Stimulated activated CD4-positive, alpha-beta T cell treated with anti-CD3 and anti-CD28 coated beads, Interleukin-4, amount 100 ng/mL, for 4 hours (primary cell): ENCODE measurements at places on chromosomes 6 and 20.

DNA sequence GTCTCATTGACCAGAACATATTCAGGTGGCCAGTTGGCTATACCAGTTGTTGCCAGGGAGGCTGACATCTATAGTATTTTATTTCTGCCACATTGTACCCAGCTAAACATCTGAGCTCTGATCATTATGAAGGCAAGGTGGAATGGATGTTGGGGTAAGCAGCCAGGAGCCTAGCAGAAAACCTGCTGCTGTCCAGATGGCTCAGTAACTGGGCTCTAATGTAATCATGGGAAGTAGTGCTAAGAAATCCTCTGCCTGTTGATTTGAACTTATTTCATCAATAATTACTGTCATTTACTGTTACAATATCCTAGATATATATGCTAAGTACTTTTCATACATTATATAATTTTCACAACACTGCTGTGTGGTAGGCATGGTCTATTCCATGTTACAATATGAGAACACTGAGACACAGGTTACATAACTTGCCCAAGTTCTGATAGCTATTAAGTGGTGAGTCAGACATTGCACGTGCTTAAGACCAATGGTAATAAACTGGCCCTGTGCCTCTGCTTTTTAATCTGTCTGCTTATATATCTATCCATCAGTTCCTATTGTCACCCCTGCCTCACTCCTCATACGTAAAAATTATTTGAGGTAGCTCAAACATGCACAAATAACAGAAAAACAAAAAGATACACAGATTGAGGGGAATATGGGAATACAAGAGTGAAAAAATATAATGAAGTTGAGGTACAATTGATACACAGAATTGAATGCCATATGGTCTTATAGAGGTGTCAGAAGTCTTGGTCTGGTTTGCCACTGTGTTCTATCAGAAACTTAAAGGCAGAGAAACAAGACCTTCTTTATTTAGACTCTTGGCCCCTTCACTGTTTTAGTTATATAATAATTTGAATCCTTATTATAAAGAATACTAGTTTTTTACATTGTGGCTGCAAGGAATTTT, 25.2 kb downstream of the TBPL1 start:
- no peak for DNase-seq

- DNase-seq, result no peak
Observed at GRCh38 chr6:23441808-23442461, 684.1 kb upstream of the NRSN1 start.

- DNase-seq, result no peak
Observed at GRCh38 chr20:20411402-20411801, 43.5 kb downstream of the INSM1 start.

DNA sequence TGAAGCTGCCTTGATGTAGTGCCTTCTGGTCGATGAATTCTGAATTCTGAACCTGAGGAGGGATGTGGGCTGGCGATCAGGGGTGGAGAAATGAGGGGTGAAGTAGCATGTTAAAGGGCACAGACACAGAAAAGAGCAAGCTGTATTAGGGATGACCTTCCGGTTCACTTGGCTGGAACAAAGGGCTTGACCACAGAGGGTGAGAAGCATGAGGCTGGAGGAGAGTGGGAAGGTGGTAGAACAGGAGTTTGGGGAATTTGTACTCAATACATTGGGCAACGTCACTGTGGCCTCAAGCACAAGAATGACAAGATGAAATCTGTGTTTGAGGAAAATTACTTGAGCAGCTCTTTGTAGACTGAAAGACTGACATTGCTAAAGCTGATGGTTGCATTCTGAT, 155.8 kb downstream of the SOBP start:
- DNase-seq, result no peak

DNA sequence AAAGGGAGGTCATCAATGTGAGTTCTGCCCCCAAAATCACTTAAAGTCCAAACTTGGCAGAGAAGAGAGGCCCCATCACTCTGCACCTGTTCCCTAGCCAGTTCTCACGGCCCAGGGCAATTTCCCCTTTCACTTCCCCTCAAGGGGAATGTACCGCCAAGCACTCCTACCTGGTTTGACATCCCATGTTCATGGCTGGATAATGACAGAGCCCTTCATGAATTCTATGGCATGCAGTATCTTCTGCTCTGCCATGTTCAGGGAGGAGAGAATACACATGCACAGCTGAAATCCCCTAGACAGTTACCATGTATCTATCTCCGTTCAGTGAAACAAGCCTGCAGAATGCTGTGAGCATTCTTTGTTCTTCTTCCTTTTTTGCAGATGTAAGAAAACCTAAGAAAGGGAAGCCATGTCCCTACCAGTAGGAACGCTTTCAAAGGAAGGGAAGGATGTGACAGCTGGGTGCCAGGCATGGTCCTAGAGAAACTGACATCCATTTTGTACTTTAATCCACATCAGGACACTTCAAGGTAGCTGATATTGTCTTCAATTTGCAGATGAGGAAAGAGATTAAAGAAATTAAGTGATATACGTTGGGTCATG, 79.8 kb upstream of the ARID1B start:
- DNase-seq, result no peak

GRCh38 chr6:148864941-148865340, 118.1 kb downstream of the UST start:
- DNase-seq, result no peak

- peak; percentile 2 for DNase-seq
Observed at GRCh38 chr6:28081486-28081751, 1.1 kb downstream of the ZNF165 start.

DNA sequence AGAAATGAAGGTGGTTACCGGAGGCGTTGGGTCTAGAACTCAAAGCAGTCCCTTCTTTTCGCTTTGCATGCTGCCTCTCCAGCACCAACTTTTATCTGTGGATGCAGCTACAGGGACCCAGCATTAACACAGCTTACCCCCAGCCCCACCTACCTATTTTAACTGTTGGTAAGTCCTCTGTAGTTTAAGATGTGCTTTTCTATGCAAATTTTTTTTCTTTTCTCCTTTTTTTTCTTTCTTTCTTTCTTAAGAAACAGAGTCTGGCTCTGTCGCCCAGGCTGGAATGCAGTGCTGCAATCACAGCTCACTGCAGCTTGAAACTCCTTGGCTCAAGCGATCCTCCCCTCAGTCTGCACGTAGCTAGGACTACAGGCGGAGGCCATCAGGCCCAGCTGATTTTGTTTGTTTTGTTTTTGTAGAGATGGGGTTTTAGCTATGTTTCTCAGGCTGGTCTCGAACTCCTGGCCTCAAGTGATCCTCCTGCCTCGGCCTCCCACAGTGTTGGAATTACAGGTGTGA, 6.5 kb upstream of the USP45 start:
- no peak for DNase-seq

DNA sequence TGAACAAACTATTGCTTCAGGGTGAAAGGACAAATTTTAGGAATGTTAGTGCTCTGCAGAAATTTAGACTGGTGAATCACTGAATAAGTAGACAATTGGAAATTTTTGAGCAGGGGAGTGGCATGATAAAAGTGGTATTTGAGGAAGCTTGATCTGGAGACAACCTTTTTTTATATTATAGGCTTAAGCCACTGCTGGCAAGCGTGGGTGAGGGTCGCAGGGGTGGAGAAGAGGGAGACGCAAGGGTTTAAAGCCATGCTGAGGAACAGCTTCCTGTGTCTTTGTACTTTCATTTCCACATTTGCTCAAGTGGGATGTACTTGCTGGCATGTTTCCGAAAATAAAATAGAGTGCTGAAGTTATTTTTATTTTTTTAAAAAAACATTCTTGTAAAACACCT, 23.7 kb downstream of the NCOA7 start:
- DNase-seq, result no peak

GRCh38 chr6:8057793-8058192, 6.4 kb downstream of the BLOC1S5 start:
- DNase-seq, result no peak

DNA sequence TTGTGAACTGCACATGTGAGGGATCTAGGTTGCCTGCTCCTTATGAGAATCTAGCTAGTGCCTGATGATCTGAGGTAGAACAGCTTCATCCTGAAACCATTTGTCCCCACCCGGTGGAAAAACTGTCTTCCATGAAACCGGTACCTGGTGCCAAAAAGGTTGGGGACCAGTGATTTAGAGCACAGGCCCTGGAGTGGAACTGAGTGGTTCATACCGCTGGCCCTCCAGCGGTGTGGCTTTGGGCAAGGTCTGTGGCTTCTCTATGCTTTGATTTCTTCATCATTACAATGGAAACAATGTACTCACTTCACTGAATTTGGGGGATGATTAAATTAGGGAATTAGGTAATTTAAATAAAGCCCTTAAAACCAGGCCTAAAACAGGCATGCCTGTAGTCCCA, 36.3 kb downstream of the CD164 start:
- no peak for DNase-seq

DNA sequence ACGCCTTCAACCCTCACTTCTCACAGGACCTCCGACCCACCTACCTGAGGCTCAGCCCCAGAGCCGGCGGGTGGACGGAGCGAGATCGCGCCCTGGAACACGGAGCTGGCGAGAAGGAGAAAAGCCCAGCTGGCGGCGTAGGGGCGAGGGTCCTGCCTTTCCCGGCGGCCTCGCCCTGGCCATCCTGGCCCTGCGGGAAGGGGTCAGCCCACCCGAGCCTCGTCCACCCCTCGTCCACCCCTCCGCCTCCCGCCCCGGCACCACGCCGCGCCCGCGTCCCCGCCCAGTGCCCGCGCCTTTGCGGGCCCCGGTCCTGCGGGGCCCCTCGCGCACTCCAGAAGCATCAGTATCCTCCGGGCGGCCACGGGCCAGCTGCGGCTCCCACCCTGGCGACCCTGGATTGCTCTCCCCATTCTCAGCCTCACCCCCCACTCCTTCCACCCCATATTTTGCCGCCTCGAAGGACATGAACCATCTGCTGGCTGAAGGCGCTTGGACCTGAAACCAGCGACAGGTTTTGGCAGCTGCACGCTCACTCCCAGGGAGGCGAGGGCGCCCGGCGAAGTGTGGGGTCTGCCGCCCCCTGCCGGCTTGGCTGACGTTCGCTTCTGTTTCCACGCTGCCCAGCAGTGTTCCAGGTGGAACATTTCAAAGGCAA, 65.1 kb downstream of the PLG start:
- DNase-seq, result peak; percentile 56

DNA sequence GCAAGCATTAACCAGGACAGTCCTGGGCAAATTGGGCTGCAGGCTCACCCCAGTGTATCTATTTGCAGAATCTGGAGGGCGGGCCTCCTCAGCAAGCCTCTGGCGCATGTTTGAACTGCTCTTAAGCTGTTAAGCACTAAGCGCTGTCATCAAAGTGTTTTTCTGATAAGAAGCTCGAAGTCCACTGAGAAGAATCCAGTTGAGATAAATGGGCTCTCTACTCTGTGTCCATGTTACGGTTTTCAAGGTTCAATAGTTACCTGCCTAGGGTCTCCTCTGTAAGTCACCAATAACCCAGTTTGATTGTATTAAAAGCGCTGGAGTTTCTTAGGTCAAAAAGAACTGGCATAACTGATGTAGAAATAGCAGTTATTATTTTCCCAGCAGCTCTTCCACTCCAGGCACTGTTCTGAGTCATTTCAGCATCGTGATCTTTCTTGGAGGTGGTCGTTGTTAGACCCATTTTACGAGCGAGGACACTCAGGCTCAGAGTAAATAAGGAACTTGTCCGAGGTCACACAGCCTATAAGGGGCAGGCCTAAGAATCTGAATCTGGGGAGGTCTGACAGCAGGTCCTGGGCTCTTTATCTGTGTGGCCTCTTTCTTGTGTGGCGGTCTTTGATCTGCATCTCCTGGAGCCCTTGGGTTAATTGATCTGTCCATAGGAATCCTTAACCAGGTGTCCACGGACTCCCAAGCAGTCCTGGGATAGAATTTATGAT, 207.4 kb upstream of the ZNF217 start:
- no peak for DNase-seq

GRCh38 chr20:55449091-55449490, 556.2 kb downstream of the CBLN4 start:
- DNase-seq, result no peak

DNA sequence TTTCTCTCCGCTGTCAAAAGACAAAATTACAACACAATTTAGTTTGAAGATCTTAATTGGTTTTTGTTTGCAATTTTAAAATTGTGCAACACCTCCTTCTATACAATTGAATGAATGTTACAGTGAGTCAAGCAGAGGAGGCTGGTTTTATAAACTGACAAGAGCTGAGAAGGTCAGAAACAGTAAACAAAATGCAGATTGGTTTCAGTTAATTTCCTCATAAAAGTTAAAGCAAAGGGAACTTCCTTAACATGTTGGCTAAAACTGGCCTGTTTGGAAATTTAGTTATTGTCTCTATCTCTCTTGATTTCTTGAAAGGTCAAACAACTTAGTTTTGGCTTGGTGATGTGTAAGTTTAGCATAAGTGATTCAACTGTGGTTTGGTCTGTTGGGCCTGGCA, 22.2 kb downstream of the KHDC1L start:
- DNase-seq, result no peak

DNA sequence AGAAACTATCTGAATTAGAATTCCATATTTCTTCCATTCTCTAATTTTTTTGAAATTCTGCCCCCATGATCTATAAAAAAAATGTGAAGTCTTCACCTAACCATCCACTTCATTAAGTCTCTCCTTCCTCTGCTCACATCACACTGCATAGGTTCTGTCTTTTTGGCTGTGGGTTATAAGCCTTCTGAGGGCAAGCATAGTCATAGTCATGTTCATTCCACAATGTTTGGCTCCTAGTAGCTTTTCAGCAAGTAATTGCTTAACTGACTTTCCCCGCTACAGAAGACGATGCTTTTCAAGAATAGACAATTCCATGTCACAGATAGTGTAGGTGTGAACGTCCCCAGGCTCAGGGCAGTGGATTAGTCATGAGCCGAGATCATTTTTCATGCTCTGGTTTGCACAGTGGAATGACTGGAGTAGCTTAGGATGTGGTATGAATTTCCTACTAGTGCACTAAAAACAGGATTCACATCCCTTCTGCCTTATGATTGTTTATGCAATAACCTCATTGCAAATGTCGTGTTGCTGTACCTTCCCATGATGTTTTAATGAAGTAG, 29.1 kb downstream of the WRNIP1 start:
- no peak for DNase-seq

DNA sequence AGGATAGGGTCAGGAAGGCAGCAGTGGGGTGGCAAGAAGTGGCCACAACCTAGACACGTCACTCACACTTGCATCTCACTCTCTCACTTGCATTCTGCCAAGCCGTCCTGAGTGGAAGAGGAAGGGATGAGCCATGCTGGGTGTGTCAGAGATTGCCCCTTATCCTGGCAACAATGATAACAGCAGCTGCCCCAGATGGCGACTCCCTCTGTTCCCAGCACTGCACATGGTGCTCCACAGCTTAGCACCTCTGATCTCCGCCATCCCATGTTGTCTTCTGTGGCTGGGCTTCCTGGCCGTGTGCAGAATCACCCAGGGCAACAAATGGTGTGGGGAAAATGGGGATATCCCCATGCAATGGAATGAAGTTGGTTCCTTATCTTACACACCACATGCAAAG, 11.1 kb downstream of the KCNB1 start:
- DNase-seq, result no peak

GRCh38 chr6:56230976-56231566, 16.3 kb downstream of the COL21A1 start:
- no peak for DNase-seq

- DNase-seq, result no peak
Observed at GRCh38 chr6:100096936-100097335, 102.9 kb upstream of the MCHR2 start.

DNA sequence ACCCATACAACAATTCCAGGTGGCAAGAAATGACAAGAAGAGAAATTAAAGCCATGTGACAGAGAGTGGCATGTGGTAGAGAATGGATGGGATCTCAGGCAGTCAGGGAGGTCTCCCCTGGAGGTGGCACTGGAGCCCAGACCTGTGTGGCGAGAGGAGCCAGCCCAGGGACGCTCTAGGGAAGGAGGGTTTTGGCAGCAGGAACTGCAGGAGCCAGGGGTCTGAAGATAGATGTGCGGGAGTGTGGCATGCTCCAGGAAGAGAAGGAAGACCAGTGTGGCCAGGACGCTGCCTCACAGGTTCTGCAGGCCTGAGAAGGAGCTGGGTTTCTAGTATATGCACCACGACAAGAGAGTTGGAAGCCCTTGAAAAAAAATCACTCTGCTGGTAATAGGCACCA, 45.1 kb downstream of the SPATA2 start:
- no peak for DNase-seq
